Breast epithelium (tissue), 4 donors: ENCODE measurements at places on chromosomes 1 and 21. TPM values are rescaled to one million over a fixed set of nuclear protein-coding genes. Genes with fewer than 3 reads are reported as not detected.
A peak's percentile ranks its signal among the peaks of the same experiment; 100 is the strongest.

DNA sequence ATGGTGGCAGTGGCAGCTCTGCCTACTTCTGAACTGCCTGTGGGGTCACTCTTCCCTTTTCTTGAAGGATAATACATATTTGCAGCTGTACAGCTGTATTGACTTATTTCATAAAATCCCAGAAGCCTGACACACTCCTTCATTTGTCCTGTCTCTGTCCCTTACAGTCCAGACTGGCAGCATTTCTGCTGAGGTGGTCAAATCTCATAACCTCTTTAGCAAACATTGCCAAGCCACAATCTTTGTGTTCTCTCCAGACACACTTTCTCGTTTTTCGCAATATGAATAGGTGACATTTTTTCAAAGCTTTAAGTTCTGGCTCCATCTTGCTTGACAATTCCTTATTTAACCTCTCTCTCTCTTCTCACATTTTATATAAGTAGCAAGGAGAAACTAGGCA lies 15.2 kb downstream of the LY9 start:
- H3K4me1 ChIP-seq: no peaks in the 10 kb centered on the region
- H3K4me3 ChIP-seq: no peak overlapping the region
- H3K36me3 ChIP-seq: no peaks in the 10 kb centered on the region

- no peaks in the 10 kb centered on the region for H3K27me3 ChIP-seq
- H3K27ac ChIP-seq: no peak overlapping the region
Measured at GRCh38 chr21:42744520-42745445, 91.4 kb downstream of the PDE9A start.

GRCh38 chr1:81270051-81270450 lies 530.7 kb upstream of the ADGRL2 start:
- no peak for DNase-seq
- H3K36me3 ChIP-seq: no peaks in the 10 kb centered on the region

DNA sequence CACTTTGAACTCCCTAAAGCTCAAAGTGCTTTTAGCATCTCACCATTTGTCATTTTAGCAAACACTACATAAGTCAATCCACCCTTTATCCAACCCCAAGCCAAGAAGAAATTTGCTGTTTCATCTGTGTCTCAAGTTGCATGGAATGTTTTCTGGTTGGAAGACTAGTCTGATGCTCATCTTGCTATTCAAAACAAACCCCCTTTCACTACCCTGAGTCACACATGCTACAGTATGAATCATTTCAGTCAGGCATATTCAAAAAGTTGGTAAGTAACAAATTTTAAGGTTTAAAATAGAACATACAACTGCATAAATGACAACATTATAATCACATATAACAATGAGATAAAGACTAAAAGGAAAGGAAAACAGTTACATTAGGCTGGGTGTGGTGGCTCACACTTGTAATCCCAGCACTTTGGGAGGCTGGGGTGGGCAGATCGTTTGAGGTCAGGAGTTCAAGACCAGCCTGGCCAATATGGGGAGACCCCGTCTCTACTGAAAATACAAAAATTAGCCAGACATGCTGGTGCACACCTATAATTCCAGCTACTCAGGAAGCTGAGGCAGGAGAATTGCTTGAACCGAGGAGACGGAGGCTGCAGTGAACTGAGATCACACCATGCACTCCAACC lies 38.7 kb downstream of the DSTYK start:
- no peaks in the 10 kb centered on the region for H3K36me3 ChIP-seq
- H3K4me1 ChIP-seq: no peaks in the 10 kb centered on the region
- DNase-seq: no peak
- H3K4me3 ChIP-seq: no peak overlapping the region
- no peaks in the 10 kb centered on the region for H3K27me3 ChIP-seq
- H3K27ac ChIP-seq: no peak overlapping the region

DNA sequence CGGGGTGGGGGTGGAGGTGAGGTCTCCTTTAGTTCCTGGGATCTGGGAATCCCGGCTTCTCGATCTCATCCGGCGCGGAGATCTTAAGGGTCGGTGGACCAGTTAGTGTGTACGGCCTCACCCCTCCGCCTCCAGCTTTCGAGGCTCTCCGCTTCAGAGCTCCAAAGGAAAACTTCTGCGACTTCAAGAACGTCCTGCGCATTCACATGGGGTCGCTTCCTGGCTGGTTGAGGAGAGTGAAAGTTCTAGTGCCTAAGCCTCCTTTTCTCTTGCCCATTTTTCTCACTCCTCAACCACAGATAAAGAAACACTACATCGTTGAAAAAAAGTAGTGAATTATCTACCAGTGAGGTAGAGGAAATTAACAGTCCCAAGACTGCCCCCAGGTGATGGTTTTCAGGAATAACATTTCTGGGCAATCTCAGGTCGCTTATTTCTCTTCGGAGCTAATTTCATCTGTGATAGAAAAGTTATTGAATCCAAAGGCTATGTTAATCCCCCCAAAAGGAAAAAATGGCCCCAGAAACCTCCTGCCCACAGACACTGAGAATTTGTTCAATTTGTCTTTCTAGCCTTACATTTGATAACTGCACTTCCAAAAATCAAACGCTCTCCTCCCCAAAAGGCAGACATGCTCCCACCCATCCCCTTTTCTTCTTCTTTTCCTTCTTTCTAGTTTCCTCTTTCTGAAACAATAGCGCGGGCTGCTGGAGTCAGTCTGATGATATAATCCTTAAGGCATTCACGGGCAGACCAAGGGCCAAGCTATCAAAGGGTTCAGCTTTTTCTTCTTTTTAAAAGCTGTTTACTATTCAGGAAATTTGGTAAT lies 20.6 kb upstream of the TBX15 start:
- peaks cover 3% of the 10 kb centered on the region for H3K27me3 ChIP-seq
- H3K36me3 ChIP-seq: no peaks in the 10 kb centered on the region
- peak overlapping the region; percentile 69 for H3K27ac ChIP-seq
- DNase-seq: no peak
- H3K4me1 ChIP-seq: peaks cover 4% of the 10 kb centered on the region
- H3K4me3 ChIP-seq: peak overlapping the region; percentile 61

DNA sequence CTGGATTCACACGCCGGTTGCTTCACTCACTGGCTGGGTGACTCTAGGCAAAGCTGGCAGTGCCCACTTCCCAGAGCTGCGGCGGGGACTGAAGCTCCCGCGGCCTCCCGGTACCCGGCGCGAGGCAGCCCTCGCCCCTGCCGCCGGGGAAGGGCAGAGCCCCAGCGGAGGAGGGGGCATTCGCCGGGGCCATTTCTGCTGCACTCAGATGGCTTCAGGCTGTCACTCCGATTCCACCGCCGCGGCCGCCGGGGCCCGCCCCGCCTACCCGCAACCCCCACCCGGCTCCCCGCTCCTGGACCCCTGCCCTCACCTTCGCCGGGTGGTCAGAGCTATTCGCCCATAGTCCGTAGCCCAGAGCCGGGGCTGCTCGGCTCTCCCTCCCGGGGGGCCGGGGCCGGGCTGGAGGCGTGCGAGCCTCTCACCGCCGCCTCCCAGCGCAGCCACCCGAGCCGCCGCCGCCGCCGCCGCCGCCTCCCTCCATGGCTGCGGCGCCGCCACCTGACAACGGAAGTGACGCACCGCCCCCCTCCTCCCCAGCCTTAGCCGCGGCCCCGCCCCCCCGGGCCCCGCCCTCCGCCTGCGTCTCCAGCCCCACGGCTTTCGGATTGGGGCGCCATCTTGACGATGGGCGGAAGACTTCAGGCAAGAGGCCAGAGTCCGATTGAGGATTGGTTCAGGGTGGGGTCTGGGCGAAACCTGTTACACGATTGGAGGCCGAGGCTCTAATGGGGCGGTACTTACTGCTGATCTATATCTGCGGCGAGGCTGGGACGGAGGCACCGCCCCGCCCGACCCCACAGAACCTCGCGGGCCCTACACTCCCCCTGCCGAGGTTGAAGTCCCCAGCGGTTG lies at the start of gene STK40:
Gene STK40, minus strand, starts transcription at position 515 of the 855 bp plus-strand sequence. CDS start 24,592 bp downstream, outside the sequence.
- peak within 1 kb of the TSS; percentile 98 for H3K27ac ChIP-seq
- peak within 1 kb of the TSS; percentile 68 for H3K4me3 ChIP-seq
- peaks cover 32% of the 10 kb centered on the region for H3K4me1 ChIP-seq
- DNase-seq: peak; percentile 98

The AJAP1 gene
- total RNA-seq: 0.44 TPM

DNA sequence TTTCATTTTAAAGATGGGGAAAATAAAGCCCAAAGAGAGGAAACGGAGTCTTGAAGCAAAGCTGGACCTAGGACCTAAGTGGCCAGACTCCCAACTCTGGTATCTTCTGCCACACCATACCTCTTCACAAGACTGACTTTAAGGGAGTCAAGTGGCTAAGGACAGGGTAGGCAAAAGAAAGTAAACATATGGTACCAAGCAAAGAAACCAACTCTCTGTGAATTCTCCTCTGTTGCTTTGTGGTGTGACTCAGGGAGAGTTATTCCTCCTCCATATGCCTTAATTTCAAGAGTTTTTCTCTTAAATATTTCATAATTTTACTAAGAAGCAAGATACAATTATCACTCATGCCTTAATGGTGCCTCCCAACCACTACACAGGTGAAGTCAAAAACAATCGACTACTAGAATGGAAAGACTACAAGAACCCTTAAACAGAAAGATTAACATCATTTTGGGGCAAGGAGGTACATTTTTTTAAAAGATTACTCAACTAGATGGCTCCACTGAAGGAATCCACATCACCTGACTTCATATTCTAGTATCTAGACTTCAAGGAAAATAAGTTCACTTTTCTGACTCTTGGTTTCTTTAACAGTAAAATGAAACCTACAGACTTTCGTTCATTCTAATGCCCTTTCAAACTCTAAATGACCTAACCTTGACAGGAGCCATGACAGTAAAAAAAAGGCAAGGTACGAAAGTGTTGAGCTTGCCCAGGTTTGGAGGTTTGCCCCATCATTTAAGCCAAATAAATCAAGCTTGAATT lies 44.2 kb downstream of the LUZP1 start:
- H3K27me3 ChIP-seq: no peaks in the 10 kb centered on the region
- DNase-seq: no peak
- H3K4me1 ChIP-seq: peaks cover 3% of the 10 kb centered on the region

The ATAD3B gene
- 22.9 TPM for total RNA-seq

DNA sequence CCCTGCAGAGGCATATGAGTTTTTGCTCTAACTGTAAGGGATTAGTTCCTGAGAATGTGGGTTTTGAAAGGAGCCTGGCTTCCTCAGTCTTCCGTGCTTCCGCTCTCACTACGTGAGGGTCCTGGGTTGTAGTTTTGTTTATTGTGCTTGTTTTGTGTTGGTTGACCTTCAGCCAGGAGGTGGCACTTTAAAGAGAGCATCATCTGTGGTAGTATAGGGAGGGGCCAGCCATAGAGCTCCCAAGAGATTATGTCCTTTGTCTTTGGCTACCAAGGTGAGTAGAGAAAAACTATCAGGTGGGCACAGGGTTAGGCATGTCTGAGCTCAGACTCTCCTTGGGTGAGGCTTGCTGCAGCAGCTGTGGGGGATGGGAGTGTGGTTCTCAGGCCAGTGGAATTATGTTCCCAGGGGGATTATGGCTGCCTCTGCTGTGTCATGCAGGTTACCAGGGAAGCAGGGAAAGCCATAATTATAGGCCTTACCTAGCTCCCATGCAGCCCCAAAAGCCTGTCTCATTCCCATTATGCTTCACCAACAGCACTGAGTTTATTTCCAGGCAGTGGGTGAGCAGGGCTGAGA lies 23.5 kb downstream of the CYP4B1 start:
- no peaks in the 10 kb centered on the region for H3K27me3 ChIP-seq
- H3K4me1 ChIP-seq: no peaks in the 10 kb centered on the region
- H3K36me3 ChIP-seq: no peaks in the 10 kb centered on the region

The SELE gene
- 0.66 TPM for total RNA-seq

The DDR2 gene
- 41.9 TPM for total RNA-seq

GRCh38 chr1:95653618-95654017 lies 419.6 kb downstream of the RWDD3 start:
- H3K27ac ChIP-seq: no peak overlapping the region
- DNase-seq: no peak
- no peak overlapping the region for H3K4me3 ChIP-seq

- H3K36me3 ChIP-seq: no peaks in the 10 kb centered on the region
- no peaks in the 10 kb centered on the region for H3K27me3 ChIP-seq
- DNase-seq: no peak
- H3K4me3 ChIP-seq: no peak overlapping the region
- peak overlapping the region; percentile 29 for H3K27ac ChIP-seq
Measured at GRCh38 chr1:39116860-39117728, 87.4 kb upstream of the MACF1 start.

The DNAJC11 gene
- 25.6 TPM for total RNA-seq

GRCh38 chr1:100239961-100240360 lies 9.7 kb downstream of the DBT start:
- H3K36me3 ChIP-seq: no peaks in the 10 kb centered on the region
- H3K4me1 ChIP-seq: no peaks in the 10 kb centered on the region
- H3K4me3 ChIP-seq: no peak overlapping the region

- H3K36me3 ChIP-seq: no peaks in the 10 kb centered on the region
- no peak for DNase-seq
- no peak overlapping the region for H3K4me3 ChIP-seq
- H3K27me3 ChIP-seq: no peaks in the 10 kb centered on the region
Measured at GRCh38 chr1:36919491-36920145, 114.7 kb downstream of the GRIK3 start.

- no peaks in the 10 kb centered on the region for H3K27me3 ChIP-seq
- H3K4me1 ChIP-seq: no peaks in the 10 kb centered on the region
- H3K36me3 ChIP-seq: no peaks in the 10 kb centered on the region
- no peak for DNase-seq
Measured at GRCh38 chr1:233844692-233845091, 59.8 kb upstream of the SLC35F3 start.

DNA sequence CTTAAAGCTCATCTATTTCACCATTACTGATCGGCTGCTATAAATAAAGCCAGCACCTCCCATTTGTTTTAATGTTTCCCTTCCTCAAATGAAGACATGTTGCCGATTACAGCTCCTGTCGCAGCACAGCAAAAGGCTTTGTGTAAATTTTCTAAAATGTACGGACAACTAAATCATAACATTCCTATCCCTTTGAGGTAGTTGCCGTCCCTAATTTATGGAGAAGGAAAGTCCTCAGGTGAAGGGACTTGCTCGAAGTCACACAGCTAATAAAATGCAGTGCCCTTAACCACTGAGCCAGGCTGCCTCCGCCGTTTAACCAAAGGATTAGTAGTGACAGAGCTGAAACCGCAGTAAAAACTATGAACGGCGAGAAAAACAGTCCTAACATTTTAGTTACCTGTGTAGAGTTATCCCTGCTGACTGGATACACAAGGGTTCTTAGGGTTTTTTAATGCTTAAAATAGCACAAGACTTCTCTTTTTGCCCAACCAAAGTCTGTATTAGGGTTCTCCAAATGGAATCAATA lies 871 bp downstream of the PINK1 start:
- no peaks in the 10 kb centered on the region for H3K27me3 ChIP-seq
- no peaks in the 10 kb centered on the region for H3K4me1 ChIP-seq
- peak overlapping the region; percentile 97 for H3K4me3 ChIP-seq
- no peak for DNase-seq
- H3K27ac ChIP-seq: peak overlapping the region; percentile 86

- no peaks in the 10 kb centered on the region for H3K27me3 ChIP-seq
- H3K4me1 ChIP-seq: no peaks in the 10 kb centered on the region
- no peak overlapping the region for H3K27ac ChIP-seq
- H3K4me3 ChIP-seq: no peak overlapping the region
- no peak for DNase-seq
- no peaks in the 10 kb centered on the region for H3K36me3 ChIP-seq
Measured at GRCh38 chr1:201348211-201348566, 29.3 kb downstream of the TNNT2 start.
